ENCODE measurements at places on chromosomes 11 and 22.
A peak's percentile ranks its signal among the peaks of the same experiment; 100 is the strongest.

DNA sequence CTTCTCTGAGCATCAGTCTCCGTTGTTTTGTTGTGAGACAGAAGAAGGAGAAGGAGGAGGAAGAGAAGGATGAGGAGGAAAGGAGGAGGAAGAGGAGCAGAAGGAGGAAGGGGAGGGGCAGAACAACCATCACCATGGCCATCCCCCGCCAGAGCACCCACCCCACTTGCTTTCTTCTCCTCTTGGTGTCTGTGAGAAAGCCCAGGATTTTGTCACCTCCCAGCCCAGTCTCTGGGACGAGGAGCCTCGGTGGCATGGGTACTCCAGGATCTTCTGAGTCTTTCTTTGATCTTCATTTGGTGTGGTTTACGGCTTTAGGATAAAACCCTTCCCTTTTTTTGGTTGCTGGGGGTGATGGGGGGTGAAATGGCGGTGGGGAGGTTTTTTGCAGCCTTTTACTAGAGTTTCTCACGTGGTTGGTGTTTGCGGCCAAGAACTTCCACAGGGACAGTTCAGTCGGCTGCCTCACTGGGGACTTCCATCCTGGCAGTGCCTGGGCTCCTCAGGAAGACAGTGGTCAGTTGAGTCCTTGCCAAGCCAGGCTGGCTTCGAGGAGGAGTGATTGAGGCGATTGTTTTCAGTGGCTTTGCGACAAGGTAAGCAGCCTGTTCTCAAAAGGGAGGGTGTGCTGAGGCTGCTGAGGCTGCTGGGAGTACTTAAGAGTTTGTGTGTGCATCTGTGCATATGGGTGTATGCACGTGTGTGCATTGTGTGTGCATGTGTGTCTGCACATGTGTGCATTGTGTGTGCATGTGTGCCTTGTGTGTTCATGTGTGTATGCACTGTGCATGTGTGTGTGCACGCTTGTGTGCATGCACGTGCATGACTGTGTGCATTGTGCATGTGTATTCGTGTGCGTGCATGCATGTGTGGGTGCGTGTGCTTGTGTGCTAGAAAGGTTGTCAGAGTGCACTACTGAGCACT, 567.5 kb downstream of the TBC1D22A start:
- DNase-seq: no peak

DNA sequence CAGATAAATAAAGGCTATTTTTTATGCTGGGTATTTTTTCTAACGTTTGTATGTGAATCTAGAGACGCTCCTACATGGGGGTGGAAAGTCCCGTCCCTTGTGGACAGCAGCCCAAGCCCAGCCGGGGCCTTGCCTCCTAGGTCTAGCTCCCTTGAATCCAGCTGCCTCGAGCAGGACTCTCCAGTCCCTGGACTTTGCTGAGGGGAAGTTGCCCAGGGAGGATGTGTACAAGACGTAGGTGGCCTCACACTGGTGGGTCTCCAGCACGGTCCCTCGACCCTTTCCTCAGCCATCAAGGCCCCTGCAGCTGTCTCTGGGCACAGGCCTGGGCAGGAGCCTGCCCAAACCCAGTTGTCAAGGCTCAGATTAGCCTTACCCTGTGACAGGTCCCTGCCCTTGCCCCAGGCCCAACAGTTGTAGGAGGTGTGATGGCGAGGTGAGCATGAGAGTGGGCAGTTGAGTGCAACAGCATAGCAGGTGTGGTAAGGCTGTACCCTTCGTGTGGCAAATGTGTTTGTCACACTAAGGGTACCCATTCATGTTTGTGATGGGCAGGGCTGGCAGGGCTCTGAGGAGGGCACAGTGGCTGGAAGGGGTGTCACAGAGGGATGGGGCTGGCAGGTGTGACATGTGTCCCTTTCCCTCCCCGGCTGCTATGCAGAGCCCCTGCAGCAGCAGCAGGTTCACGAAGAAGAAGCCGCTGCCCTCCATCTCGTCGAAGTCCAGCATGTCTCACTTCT, 3.4 kb downstream of the CCDC116 start:
- DNase-seq: no peak

- no peak for DNase-seq
Measured at GRCh38 chr22:21683401-21683811, 17.6 kb downstream of the PPIL2 start.

DNA sequence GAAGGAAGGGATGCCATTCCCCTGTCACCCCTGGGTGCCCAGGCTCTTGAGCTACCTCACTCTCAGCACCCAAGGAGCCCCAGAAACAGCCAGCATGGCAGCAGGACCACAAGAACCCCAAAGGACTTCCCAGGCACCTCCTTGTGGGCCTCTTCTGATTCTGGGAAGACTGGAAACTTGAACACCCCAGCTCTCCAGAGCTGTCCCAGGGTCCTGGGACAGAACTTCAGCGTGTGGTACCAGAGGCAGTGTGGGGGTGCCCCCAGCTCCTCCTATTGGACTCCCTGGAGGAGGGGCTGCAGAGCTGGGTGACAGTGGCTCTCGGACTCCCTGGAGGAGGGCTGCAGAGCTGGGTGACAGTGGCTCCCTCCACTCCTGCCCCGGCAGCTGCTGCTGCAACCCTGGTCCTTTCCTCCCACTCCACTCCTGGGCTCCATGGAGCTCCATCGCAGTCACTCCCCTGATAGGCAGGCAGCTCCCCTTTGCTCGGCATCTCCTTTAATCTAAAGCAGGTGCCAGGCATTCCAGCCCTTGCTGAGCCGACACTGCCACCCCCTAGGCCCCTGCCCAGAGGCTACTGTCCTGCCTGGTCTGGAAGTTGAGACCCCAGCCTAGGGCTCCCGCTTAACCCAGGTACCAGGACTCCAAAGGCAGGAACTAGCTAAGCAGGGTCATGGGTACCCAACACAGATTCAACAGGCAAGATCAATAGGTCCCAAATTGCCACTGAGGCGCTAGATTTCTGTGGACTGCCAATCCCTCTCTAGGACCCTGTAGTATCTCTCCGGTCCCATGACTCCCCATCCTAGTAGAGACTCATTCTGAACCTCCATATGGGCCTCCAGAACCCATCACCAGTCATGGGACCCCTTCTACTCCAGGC, 2.7 kb downstream of the BCL9L start:
- no peak for DNase-seq

DNA sequence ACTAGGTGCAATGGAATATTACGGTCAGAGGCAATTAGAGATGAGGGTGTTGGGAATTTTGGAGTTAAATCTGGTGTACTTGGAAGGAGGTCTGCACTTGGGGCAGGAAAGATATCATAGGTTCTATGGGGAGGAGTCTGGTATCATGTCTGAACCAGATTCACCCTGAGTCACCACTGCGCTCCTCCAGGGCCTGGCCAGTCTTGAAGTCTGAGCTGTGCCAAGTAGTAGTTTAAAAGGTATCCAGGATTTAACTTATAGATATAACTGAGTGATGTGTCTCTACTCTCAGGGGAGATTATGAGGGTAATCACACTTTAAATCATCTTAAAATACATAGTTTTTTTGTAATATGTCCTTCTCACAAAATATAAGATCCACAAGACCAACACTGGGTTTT, 6.6 kb downstream of the CNGA4 start:
- DNase-seq: peak; percentile 55

- DNase-seq: peak; percentile 54
Measured at GRCh38 chr11:26571861-26572654, at the start of gene MUC15. TSS of gene MUC15 (minus strand) at chr11:26572263. CDS start at chr11:26567094, 5,169 bp downstream.

GRCh38 chr22:21628386-21629254, 1.2 kb downstream of the YDJC start:
- no peak for DNase-seq

GRCh38 chr22:35023692-35024363, 42.1 kb upstream of the ISX start:
- DNase-seq: no peak

GRCh38 chr11:70755410-70756158, 357.3 kb downstream of the CTTN start:
- DNase-seq: no peak
